ENCODE measurements at places on chromosomes 1 and 21. TPM values are rescaled to one million over a fixed set of nuclear protein-coding genes. Genes with fewer than 3 reads are reported as not detected.

CRP gene
- not detected for total RNA-seq

PLEKHG5 gene
- total RNA-seq = 16.9 TPM

DNA sequence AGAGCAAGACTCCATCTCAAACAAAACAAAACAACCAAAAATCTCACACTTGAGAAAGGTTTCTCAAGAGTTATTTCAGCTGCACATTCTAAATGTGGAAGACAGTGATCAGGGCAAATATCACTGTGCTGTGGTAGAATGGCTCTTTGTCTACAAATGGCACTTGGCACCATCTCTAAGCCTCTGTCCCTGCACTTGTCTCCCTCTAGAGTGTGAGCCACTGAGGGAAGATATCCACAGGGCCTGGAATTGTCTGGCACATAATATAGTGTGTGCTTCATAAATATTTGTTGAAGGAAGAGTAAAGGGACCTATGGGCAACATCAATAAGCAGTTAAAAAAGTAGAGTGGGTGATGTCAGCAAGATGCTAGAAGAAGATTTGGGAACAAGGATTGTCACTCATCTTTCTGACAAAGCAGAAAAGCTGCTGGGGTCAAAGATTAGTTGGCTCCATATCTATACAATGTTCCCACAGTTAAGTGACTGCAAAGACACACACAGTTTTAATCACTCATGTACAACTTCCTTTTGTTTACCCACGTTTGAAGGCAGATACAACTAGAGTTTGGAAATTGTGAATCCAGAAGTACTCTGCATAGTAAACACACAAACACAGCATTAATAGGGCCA lies 19.1 kb downstream of the CD101 start:
- no peak for DNase-seq

DNA sequence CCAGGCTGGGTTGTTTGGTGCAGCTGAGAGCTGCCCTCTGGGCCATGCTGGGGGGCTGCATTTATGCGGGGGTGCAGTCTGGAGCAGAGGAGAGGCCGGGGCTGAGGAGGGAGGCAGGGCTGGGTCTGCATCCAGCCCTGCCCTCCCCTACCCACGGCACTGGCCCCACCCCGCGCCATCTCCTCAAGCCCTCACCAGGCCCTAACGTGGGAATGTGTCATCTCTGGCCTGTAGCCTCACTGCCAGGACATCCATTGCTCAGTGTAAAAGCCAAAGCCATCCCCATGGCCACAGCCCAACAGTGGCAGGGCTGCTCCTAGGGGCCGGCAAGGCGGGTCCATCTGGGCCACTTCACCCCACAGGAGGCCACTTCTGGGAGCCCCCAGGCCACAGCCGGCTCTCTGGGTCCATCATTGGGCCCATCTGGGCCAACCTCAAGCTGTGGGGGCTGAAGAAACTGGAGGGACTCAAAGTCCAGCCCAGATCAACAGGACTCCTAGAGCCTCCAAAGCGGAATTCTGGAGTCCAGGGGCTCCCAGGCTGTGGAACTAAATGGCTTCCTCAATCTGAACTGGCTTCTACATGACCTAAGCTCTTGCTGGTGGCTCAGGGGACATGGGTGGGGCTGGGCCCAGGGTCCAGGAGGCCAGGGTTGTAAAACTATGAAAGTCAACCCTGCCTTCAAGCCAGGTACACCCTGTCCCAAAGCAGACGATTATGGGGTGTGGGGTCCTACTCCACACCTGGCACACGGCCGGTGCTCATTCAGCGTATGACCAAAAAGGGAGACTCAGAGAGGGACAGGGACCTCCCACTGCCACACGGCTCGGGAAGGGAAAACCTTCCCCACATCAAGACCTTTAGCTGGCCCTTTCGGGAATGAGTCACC lies 32.6 kb downstream of the RUNX3 start:
- DNase-seq = no peak

NES gene
- 94.7 TPM for total RNA-seq

- DNase-seq = no peak
Measured at GRCh38 chr1:4395676-4396075, 258.7 kb upstream of the AJAP1 start.

DNA sequence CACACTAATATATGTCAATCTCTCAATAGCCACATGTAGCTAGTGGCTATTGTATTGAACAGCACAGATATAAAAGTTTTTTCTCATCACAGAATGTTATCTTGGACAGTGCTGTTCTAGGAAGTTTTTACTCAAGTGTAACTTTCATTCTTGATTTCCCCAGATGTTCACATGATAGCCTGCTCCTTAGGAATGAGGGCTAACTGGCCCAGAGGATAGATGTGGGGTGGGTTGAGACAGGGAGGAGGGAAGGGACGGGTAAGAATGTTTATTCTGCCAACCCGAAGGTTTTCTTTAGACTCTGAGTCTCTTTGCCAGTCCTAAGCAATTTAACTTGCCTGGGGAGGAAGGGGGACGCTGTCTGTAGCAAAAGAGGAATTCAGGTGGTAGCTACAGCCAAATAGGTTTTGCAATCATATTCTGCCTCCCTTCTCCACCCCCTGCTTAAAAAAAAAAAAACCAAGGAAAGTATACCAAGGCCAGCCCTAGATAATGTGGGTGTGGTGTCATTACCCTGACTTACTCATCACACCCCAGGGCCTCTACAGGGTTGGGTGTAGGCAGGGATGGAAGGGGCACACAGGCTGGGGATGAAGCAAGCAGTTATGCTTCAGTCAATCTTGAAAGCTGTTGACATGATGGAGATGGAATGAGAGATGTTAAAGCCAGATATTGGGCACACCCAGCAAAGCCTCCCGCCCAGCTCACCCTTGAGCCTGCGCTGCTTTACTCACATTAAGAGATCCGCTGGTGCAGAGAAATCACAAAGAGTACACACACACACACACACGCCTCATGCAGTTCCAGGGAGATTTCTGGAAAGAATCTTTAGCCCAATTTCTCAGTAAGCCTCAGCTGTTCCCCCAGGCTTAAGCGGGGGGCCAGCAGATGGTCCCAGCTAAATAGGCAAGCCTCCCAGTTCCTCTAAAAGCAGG lies 59.9 kb downstream of the PLXNA2 start:
- DNase-seq = peak; percentile 47

- DNase-seq = no peak
Measured at GRCh38 chr1:26083208-26083607, 15.8 kb upstream of the TRIM63 start.

DNA sequence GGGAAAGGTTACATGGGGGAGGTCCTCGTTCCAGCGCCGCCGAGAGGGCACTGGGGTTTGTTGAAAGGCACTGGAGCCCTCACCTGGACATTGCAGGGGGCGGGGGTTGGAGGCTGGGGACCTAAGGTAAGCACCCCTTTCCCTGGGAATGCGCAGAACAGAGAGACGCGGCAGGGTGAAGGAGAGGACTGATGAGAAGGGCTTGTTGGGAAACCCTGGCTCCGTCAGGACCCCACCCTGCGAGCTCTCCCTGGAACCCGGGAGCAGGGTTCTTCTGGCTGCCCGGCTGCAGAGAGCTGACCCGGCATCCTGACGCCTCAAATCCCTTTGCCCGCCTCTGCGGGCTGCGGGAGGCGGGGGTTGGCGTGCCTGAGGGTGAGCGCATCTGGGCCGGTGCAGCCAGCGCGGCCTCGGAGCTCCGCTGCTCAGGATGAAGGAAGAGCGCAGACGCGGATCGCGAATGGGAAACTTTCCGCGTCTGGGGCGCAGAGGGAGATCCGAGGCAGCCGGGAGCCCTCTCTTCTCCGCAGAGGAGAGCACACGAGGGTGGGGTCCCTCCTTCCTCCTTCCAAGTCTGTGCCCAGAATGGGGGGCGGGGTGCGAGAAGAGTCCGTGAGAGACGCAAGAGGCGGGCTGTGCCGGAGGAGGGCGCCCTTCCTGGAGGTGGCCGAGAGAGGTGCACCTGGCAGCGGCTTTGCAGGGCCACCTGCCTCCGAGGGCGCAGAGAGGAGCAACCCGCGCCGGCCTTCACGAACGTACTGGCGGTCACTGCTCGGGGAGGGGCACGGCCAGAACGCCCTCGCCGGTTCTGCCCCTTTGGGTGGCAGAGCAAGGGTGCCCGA lies 2.4 kb downstream of the IGSF21 start:
- peak; percentile 65 for DNase-seq

DNA sequence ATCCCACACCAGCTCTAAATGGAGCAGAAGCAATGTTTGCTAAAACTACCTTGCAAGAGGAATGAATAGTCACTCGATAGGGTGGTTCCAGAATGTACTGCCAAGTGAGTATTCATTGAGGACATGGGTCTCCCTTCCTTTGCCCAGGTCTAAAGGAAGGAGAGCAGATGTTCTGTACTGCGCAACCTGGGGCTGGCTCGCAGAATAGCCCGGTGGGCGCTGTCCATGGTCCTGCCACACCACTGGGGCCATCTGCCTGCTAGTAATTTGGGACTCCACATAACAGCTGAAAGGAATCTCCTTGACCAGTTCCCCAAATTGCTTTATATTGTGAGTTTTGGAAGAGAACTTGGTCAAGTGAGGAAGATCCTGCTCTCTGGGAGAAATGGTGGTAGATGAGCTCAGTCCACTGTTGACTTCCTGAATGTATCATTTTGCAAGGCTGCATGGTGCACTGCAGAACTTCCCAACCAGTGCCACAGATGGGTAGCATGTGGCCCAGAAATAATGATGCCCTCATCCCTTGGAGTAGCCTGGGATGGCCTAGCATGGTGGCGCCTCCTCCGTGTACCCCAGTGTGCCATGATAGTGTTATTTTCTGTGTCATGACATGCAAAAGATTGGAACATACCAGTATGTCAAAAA lies 5.7 kb downstream of the SLC6A17 start:
- peak; percentile 75 for DNase-seq

DNA sequence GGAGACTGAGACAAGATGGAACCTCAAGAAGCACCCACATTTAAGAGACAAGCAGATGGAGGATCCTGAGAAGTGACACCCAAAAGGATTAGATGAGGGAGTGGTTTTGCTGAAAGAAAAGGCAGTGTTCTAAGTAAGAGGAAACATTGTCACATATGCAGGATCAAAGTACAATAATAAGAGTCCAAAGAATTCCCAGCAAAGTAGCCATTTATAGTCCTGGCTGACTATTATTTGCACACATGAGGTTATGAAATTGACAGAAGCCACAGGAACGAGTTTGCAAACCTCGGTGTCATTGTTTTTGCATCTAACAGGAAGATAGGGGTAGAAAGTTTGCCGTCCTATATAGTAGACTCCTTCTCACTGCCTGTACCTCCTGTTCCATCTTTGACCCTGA lies 41.3 kb downstream of the CHRM3 start:
- no peak for DNase-seq

GRCh38 chr1:212689758-212690529 lies 9.7 kb downstream of the BATF3 start:
- no peak for DNase-seq

DNA sequence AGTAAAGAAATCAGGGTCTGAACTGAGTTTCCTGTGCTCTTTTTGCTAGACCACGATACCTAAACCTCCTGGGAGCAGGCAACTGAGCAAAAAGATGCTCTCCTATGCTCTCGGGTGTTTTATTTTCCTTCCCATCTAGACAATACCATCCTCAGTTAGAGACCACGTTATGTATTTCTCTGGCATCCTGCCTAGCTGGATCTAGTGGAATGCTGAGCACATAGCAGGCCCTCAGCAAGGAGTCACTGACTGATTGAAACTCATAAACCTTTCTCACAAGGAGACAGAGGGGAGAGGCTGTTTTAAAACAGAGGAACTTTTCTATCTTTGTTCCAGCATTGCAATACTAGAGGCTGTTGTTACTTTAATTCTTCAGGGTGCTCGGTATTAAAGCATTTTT lies 168.0 kb downstream of the CYYR1 start:
- no peak for DNase-seq

ROR1 gene
- 9.0 TPM for total RNA-seq

TMEM51 gene
- total RNA-seq = 4.9 TPM

GRCh38 chr1:114137497-114137896 lies 16.2 kb downstream of the SYT6 start:
- DNase-seq = no peak

E2F2 gene
- 0.35 TPM for total RNA-seq

DNA sequence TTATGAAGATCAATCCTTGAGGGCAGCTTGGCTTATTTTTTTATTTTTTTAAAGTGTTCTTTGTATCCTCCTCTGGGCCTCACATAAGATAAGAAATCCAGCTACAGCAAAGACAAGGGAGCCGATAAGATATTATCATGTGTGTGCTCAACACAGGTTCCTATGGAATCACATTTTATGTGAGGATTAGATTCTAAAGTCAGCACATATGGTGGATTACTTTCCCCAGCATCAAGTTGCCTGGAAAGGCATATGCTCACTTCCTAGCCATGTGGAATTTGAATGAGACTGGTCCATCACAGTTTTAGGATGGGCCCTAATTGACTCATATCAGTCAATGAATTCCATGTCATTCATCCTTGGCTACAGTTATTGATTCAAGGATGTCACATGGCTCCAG lies 456.9 kb upstream of the LRRC7 start:
- no peak for DNase-seq

MORC3 gene
- total RNA-seq = 22.2 TPM

DNA sequence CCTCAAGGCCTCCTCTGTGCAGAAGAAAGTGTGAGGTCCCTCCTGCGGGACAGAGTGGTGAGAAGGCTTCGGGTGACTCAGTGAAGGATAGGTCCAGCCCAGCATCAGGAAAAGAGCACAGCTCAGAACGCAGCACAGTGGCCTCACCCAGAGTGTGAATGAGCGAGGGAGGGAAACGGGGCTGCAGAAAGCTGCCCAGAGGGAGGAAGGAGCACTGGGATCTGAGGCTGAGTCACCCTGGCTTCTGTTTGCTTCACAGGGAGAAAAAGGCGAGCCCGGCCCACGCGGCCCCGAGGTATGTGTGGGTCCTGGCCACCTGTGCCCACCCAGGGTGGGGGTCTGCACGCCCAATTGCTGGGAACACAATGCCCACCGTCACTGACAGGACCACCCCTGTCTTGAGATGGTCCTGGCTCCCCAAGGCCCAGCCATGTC lies 24.3 kb downstream of the COL6A2 start:
- peak; percentile 20 for DNase-seq

AUNIP gene
- not detected for total RNA-seq

GRCh38 chr1:34529935-34530859 lies 224.7 kb upstream of the GJB5 start:
- DNase-seq = peak; percentile 34

GPA33 gene
- total RNA-seq = 0.07 TPM
